ENCODE measurements at places on chromosomes 1 and 21. TPM values are rescaled to one million over a fixed set of nuclear protein-coding genes. Genes with fewer than 3 reads are reported as not detected.

DNA sequence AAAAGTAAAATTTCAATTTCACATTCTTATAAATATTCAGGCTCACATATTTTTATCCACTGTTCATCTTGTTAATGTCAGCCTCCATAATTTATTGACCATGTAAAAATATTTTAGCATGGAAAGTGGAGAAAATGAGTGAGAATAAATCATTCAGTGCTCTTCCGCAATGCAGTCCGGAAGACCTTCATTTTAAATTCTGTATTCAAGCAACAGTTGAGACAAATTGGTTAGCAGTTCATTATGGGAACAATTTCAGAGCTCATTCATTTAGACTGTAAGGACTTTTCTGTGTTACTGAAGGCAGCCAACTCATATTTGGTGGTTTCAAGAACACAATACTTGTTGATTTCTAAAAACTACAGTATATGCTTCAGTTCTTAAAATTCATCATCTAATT is 97.8 kb downstream of the TYW3 start:
- DNase-seq: no peak

DNA sequence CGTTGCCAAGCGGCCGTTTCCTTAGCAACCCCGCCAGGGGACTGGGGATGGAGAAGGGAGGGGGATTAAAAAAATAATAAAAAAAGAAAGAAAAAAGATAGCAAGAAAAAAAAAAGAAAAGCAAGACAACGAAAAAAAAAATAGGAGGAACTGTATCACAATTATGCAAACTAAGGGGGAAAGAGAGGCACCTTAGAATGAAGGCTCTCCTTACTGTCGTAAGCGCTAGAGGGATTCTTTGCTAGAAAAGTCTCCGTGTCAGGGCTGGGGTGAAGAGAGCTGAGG is 625 bp upstream of the NEGR1 start:
- DNase-seq: no peak

- no peak for DNase-seq
Measured at GRCh38 chr1:61432616-61433388, 292.1 kb downstream of the TM2D1 start.

- peak; percentile 14 for DNase-seq
Measured at GRCh38 chr1:13699510-13699909, 478 bp upstream of the PRDM2 start.

DNA sequence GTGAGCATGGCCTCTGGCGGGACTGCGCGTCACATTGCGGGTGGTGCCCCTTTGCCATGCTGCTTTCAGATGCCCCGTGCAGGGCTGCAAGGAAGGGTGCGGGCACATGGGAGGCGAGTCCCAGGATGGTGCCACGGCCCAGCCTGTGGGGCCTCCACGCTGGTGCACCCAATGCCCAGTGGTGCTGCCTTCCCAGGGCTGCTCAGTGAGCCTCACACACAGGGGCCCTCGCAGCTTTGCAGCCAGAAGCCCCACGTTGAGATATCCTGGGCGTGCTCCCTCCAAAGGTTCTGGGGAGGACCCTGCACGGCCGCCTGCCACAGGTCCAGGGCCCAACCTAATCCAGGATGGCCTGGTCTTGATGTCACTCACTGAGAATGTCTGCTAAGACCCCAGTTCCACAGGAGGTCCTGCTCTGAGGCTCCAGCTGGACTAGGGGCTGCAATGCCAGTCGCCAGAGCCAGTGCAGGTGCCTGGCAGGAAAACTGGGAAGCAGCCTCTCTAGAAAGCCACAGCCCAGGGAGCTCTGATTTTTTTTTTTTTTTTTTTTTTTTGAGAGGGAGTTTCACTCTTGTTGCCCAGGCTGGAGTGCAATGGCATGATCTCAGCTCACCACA is 34.1 kb upstream of the PRSS38 start:
- DNase-seq: no peak

DNA sequence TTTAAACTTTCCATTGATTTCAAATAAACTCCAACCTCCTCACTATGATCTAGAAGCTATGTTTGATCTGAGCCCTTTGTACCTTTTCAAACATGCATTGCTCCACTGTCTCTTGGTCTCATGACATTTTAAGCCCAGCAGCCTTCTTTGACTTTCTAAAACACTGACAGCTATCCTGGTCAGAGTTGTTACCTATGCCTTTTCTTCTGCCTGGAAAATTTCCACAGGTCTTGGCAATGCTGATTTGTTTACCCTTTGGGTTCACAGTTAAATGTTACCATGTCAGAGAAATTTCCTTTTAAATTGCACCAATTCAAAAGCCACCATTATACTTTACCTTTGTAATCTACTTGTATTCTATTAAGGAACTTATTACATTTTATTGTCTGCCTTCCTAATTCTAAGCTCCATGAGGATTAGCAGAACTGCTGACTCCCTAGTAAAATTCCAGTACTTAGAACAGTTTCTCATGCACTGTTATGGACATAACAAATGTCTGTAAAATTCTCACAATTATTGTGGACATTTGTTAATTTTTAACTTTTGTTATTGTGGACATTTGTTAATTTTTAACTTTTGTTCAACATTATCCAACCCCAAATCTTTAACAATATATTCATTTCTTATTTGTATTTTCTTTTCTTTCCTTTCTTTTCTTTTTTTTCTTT is 1064.4 kb downstream of the NCAM2 start:
- DNase-seq: no peak

- no peak for DNase-seq
Measured at GRCh38 chr1:232529747-232530146, 100.2 kb downstream of the SIPA1L2 start.

GRCh38 chr1:227789084-227790033 is 26.1 kb upstream of the PRSS38 start:
- no peak for DNase-seq

DNA sequence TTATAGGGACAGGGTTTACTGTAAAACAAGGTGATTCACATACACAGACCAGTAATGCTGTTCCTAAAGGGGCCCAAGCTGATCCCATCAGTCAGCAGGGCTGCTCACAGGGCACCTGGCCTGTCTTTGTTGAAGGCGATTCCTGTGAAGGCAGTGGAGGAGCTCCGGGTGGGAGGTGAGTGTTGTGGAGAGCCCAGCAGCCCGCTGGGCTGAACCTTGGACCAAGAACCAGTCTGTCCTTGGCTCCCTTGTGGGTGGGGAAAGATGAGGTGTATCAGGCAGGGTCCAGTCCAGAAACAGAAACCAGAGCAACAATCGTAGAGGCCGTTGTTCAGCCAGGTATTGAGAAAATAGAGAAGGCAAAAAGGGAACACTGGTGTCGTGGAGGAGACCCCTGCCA is 12.5 kb downstream of the PDXK start:
- DNase-seq: no peak

- DNase-seq: no peak
Measured at GRCh38 chr1:74773582-74773981, 40.6 kb downstream of the TYW3 start.

DNA sequence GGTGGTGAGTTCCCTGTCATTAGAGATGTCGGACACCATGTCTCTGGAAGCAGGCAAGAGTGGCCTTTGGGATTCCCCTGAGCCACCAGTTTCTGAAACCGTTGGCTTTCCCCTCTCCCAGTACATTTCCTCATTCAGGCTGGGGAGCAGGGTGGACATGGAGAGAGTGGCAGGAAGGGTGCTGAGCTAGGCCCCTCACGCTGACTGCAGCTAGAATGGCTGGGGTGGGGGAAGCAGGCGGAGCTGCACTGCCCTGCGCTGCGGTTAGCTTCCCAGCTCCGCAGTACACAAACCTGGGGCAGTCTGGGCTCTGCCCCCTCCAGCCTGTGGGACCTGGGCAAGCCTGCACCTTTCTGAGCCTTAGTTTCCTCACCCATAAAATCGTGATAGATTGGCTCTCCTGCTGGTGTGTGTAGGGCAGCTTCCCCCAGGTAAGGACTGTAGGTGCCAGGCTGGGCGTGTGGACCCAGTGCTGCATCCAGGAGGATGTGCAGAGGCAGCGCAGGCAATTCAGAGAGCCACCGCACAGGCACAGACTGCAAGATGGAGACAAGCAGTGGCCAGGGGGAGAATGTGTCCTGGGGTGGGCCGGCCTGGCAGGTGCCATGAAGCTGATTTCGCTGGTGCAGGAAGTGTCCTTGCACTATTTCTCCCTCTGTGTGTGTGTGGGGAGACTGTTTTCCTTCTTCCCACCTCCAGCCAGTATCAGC is 3.0 kb downstream of the PLA2G2F start:
- no peak for DNase-seq

OR2M7 gene
- not detected for total RNA-seq

GJC2 gene
- not detected for total RNA-seq

C1orf141 gene
- 0.11 TPM for total RNA-seq

C1orf94 gene
- total RNA-seq: not detected

KLHDC7A gene
- total RNA-seq: not detected

H6PD gene
- total RNA-seq: 9.6 TPM

PIGK gene
- total RNA-seq: 19.3 TPM

PRELP gene
- total RNA-seq: not detected

LORICRIN gene
- not detected for total RNA-seq

All from activated CD4-positive, alpha-beta T cell treated with anti-CD3 and anti-CD28 coated beads for 36 hours (primary cell).